ENCODE measurements at places on chromosomes 4 and X.

DNA sequence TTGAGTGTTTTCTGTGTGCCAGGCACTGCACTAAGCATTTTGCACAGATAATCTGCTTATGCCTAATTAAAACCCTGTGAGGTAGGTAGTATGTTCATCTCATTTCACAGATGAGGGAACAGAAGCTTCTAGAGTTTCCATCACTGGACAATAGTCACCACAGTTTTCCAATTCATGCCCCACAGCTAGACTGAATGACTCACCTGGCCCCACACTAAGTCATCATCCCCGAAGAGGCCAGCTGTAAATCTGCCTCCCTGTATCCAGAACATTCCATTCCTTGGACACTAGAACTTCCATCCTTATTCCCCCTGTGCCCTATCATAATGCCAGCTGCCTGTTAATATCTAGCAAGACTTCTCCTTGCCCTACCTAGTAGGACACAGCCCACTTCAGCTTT lies 40.9 kb upstream of the NYX start:
- DNase-seq, result no peak

DNA sequence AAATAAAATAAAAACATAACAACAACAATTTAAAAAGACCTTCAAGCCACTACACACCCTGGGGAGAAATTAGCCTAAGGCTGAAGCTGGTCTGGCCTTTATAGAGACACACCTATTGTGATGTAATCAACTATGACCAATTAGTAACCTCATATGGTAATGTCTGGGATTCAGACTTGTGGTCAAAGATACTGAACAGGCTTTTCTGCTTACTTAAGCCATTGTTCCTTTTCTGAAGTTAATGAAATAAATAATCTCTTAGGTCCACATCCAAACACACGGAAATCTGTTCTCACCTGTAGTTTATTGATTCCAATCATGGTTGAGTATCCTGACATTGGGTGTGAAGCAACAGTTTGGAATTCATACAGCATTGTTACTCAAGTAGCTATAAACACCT lies 152.5 kb downstream of the PLS3 start:
- DNase-seq, result no peak

- DNase-seq, result no peak
These were observed 131.5 kb downstream of the PRSS12 start for GRCh38 chr4:118221227-118221800.

DNA sequence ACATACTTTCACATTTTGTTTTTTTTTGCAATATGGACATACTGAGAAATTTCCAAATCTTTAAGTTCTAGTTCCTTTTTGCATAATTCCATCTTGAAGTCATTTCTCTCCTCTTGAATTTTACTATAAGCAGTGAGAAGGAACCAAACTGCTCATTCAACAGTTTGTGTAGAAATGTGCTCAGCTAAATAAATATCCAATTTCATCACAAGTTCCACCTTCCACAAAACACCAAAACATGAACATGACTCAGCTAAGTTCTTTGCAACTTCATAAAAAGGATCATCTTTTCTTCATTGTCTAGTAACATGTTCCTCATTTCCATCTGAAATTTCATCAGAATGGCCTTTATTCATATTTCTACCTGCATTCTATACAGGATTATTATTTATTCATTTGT lies 77.3 kb upstream of the FGF13 start:
- DNase-seq, result no peak

DNA sequence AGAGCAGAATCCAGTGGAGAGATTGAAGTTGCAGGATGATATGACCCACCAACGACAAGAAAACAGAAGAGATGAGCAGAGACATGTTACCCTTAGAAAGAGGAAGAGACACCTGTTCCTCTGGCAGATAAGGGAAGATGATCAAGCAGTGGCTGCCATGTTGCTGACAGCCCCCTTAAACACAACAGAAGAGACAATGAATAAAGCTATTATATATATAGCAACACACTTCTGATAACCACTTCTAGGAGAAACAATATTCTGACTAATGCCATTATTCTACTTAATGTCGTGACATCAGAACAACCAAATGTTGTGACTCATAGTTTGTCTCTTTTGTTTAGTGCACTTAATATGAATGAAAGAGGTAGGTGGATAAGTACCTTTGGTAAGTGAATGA lies 44.9 kb downstream of the SH3RF1 start:
- no peak for DNase-seq

GRCh38 chr4:789571-790465 lies 36.1 kb downstream of the CPLX1 start:
- no peak for DNase-seq

DNA sequence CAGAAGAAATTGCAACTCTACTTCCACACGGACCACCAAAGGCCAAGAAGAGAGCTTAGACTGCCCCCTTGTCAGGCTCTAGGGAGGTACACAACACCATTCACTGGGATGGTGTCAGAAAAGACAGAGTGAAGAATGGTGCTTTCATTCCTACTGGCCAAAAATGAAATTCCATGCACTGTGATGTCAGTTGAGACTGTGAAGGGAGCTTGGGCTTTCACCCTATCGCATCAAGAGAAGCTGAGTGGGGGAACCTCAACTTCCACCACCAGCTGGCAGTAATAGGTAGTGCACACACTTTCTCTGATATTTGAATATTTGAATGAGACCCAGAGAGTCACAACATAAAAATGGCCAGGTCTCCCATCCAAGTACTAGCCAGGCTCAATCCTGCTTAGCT lies 65.9 kb downstream of the ZNF711 start:
- no peak for DNase-seq

- no peak for DNase-seq
These were observed 158.8 kb downstream of the TECRL start for GRCh38 chr4:64250488-64250887.

DNA sequence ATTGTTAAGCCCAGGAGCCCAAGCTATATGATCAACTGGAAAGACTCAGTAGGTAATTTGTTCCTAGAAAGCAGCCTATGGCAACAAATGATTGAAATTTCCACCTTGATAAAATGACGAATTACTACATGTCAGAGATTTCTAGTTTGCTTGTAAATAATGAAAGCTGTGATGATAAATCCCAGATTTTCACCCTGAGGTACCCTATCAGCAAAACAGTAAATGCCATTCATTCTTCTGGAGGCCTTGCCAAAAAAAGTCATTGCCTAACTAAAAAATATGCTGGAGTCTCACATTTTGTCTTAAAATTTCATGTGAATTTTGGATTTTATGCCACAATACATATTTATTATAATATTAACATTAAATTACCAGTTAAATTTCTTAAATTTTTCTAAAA lies 71.3 kb downstream of the PPEF2 start:
- no peak for DNase-seq

DNA sequence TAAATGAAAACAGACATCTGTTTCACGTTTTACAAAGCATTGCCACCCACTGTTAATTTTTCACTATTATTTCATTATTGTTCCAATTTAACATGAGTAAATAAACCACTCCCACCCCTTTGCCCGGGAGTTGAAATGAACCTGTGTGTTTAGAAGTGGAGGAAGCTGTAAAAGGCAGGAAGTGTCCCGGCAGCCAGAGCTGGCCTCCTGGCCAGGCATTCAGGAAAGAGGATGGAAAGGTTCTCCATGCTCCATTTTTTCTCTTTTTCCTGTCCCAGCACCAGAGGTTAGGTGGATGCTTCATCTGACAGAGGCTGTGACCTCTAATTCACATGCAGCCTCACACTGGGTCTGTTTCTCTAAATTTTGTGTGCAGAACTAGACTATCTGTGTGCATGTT lies 55.5 kb upstream of the LNX1 start:
- DNase-seq, result no peak

DNA sequence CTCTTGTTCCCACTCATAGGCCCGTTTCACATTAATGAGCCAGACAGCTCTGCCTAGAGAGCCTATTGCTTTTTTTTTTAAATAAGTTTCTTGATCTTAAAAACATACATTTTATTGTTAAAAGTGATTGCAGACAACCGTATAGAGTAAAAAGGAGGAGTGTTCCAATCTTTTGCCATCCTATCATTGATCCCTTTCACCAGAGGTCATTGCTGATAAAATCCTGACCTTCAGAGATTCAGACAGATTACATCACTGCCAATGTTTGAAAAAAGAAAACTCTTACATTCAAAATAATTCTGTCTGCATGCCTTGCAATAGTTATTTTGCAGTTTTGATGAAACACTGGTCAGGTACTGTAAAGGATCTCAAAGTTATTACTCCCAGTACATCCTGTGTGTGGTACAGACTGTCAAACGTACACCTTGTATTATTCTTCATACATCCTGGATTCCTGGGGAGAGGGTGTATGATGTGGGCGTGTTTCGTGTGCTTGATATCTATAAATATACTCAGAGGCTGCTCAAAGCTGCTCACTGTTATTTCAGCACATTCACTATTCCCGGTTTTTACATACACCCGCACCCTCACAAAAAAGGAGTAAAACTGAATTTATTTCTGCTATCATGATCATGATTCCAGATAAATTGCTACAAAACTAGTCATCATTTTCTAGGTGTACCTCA lies 15.4 kb upstream of the KLHL2 start:
- DNase-seq, result no peak

- no peak for DNase-seq
These were observed 15.3 kb downstream of the GPR174 start for GRCh38 chrX:79159800-79160199.

- DNase-seq, result no peak
These were observed 24.2 kb upstream of the VSIG1 start for GRCh38 chrX:108020631-108021030.

DNA sequence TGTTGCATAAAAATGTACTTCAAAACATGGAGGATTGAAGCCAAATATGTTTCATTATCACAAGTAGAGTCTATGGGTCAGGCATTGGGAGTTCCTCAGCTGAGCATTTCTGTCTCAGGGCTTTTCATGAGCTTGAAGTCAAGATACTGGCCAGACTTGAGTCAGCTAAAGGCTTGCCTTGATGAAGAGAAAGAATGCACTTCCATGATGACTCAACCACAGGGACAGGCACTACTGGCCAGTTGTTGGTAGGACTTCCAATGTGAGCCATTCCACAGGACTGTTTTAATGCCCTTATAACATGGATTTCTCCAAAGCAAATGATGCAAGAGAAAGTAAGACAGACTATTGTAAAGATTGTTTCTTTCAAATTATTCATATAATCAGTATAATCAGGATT lies 895.6 kb downstream of the RAB28 start:
- no peak for DNase-seq

GRCh38 chrX:118988911-118989310 lies 14.5 kb downstream of the LONRF3 start:
- no peak for DNase-seq

GRCh38 chrX:69145714-69146113 lies 19.5 kb downstream of the PJA1 start:
- DNase-seq, result no peak

DNA sequence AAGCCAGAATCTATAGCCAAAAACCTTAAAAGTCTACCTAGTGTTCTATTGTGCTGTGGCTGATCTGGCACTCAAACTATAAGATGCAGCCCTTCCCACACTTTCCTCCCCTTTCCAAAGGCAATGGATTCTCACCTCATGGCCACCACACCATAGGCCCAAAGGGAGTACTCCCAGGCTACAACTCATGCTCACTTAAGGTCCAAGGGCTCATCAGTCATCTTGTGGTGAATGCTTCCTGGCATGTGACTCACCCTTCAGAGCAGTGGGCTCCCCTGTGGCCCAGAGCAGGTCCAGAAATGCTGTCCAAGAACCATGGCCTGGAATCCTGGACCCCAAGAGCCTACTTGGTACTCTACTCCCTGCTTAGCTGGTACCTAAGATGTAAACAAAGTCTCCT lies 181.0 kb downstream of the CHRDL1 start:
- DNase-seq, result no peak

DNA sequence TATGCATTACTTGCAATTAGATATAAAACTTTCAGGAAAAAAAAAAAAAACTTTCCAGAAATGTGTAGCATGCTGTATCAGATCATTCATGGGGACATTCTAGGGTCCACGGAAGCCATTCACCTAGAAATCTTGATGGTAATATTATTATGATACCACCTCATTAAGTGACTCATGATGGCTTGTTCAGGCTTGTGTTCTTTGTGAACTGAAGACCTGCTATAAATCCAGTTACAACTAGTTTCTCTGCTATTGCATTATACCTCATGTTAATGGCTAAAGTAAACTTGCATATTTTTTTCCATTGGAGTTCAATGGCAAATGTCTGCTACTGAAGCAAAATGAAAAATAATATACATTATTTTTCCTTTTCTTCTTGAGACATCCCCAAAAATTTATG lies 35.3 kb upstream of the PTPN13 start:
- no peak for DNase-seq

DNA sequence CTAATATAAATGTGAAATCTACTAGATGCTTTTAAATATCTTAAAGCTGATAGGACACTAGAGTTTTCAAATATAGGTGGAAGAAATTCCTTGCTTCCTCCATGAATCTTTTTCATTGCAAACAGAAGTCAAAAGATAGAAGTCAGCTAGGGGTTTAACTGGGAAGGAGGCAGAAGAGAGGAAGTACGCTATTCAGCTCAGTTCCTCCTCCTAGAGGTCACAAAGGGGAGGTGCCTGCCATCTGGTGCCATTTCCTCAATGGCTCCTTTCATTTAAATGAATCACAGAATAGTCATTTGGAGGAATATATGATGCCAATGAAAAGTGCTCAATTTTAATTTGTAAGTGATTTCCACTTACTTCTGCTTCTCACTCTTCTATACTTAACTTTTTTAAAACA lies 8.5 kb downstream of the COL25A1 start:
- no peak for DNase-seq

GRCh38 chrX:8927701-8928100 lies 106.2 kb downstream of the FAM9B start:
- no peak for DNase-seq

- DNase-seq, result no peak
These were observed 2062.9 kb downstream of the ARAP2 start for GRCh38 chr4:34181311-34181841.

DNA sequence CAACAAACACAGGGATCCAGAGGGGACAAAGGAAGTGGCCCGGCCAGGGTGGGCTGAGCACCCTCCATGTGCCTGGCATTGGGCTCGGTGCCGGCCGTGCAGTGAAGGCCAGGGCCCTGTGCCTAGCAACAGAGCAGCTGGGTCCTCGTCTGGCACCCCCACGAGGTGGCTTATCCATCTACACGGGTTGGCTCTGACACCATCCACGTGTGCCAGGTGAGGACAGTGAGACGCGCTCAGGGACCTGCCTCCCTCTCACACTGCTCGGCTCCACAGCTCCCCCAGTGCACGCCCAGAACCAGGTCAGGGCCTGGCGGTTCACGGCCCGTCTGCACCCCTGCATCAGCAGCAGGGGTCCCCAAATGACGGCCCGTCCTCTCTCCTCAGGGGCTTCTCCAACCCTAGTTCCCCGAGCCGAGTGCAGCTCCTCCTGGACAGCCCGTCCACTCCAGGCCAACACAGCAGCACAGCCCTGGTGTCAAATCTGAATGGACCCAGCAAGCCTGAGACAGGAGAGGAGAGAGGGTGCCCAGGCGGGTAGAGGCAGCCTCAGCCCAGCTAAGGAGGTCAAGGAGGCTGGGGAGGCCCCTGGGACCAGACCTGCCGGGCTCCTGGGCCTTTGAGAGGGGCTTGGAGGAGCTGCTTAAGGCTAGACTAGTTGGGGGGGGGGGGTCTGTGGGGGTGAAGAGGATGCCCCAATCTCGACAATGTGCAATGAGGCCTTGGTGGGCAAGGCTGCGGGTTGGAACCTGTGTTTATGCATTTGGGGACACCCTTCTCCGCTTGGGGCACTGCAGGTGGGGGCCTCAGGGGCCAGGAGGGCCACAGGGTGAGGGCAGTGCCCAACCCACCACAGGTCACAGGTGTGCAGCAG lies 113.6 kb downstream of the FAM53A start:
- no peak for DNase-seq

- DNase-seq, result no peak
These were observed 240.0 kb downstream of the ARAP2 start for GRCh38 chr4:36004204-36004851.

- DNase-seq, result no peak
These were observed 210.9 kb upstream of the NOCT start for GRCh38 chr4:138804711-138805110.

All from caudate nucleus (tissue), 63 donors.